ENCODE measurements at places on chromosomes 16 and 17.

- DNase-seq: no peak
These were observed 10.5 kb upstream of the KRT38 start for GRCh38 chr17:41451154-41451728.

DNA sequence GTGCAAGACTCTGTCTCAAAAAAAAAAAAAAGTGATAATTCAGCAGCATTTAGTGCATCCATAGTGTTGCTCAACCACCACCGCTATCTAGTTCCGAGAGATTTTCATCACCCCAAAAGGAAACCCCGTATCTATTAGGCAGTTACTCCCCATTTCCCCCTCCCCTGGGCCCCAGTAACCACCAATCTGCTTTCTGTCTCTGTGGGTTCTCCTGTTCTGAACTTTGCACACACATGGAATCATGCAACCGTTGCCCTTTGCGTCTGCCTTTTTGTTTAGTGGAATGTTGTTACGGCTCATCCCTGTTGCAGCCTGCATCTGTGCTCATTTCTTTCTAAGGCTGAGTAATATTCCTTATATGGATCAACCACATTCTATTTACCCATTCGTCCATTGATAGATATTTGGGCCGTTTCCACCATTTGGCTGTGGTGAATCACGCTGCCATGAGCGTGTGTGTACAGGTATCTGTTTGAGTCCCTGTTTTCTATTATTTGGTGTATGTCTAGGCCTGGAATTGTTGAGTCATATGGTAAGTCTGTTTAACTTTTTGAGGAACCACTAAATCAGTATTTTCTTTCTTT is 8.7 kb upstream of the SYNGR2 start:
- DNase-seq: no peak

- DNase-seq: peak; percentile 96
These were observed at the start of gene SHCBP1 for GRCh38 chr16:46621006-46621933. SHCBP1 (minus strand) TSS chr16:46621379; CDS start chr16:46621359, 20 bp downstream.

- DNase-seq: no peak
These were observed 244.6 kb upstream of the SDK2 start for GRCh38 chr17:73888862-73889261.

- no peak for DNase-seq
These were observed 4.1 kb downstream of the RARA start for GRCh38 chr17:40312893-40313667.

- no peak for DNase-seq
These were observed 283.6 kb downstream of the ABCC12 start for GRCh38 chr16:47872225-47872624.

GRCh38 chr17:41527063-41528023 is 765 bp downstream of the KRT19 start:
- no peak for DNase-seq

DNA sequence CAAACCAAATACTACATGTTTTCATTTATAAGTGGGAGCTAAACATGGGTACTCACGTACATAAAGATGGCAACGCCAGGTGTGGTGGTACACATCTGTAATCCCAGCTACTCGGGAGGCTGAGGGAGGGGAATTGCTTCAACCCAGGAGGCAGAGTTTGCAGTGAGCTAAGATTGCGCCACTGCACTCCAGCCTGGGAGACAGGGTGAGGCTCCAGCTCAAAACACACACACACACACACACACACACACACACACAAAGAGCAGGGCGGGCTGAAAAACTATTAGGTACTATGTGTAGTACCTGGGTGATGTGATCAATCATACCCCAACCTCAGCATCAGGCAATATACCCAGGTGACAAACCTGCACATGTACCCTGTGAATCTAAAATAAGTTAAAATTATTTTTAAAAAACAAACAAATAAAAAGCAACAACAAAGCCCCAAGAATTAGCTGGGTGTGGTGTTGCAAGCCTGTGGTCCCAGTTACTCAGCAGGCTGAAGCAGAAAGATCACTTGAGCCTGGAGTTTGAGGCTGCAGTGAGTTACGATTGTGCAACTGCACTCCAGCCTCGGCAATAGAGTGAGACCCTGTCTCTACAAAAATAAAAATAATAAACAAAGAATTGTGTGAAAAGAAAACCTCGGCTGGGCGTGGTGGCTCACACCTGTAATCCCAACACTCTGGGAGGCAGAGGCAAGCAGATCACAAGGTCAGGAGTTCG is 11.9 kb upstream of the FAAP100 start:
- DNase-seq: no peak

DNA sequence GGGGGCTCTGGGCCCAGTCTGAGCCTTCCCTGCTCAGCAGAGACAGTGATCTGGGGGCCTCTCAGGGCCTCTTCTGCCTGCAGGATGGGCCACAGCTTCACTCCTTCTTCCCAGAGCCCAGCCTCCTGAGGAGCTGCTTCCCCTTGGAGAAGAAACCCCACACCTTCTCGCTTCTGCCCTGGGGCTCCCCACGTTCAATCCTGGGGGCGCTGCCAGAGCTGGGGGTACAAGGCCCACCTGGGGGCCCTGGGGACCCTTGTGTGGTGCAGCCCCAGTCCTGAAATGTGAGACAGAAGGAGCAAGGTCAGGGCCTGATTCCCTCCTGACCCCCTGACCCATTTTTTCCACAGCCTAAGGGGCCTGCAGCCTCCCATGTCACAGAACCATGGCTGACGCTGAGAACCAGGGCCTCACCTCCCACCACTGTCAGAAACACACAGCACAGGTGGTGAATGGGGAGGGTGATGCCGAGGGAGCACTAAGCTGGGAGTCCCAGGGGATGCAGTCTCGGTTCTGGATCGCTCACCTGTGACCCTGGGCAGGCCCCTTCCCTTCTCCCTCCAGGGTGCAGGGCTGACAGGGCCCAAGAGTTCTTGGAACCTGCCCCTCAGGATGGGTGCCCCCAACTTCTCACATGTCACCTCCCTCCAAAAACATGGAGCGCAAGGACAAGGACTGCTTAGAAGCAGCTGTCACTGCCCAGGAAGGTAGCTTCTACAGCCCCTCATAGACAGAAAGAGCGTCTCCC is 21.6 kb upstream of the MPO start:
- DNase-seq: no peak

- no peak for DNase-seq
These were observed 255.7 kb downstream of the RBFOX3 start for GRCh38 chr17:79355165-79355564.
